ENCODE measurements at places on chromosomes 4 and X.

DNA sequence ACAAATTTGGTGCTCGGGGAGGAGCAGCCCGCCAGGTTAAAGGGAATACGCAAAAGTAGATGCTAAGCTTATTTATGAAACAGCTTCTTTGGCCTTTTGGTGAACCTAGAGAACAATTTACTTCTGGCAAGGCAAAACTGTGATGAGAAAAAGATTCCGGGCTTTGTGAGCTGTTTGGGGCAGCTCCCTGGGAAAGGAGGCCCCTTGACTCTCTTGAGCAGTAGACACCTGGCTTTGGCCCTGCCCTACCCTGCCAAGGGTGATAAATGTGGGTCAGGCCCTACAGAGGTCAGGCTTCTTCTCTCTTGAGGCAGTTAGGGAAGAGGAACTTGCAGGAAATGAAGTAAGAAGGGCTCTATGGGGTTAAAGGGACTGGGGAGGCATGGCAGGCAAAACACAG is 509.6 kb downstream of the MID1IP1 start:
- DNase-seq = no peak

GRCh38 chr4:100574607-100575006 is 56.8 kb upstream of the EMCN start:
- DNase-seq = no peak

DNA sequence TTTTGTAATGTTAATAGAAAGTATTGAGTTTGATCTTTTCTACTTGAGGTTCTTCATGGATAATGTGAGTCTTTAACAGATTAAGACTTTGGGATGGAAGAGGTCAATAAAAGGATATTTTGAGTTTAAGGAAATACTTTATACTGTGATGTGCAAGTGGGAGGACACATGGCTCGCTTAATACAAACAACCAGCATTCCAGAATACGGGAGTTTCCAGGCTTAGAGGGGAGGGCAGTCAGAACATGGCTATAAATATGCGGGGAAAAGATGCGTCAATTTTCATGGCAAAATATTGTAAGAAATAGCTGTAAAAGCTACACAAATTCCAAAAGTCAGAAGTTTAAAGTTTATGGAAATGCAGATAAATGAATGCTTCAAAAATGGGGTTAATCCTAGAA is 192.3 kb downstream of the AASDH start:
- DNase-seq = no peak

- no peak for DNase-seq
These were observed 3.8 kb downstream of the CD99 start for GRCh38 chrX:2694914-2695267.

DNA sequence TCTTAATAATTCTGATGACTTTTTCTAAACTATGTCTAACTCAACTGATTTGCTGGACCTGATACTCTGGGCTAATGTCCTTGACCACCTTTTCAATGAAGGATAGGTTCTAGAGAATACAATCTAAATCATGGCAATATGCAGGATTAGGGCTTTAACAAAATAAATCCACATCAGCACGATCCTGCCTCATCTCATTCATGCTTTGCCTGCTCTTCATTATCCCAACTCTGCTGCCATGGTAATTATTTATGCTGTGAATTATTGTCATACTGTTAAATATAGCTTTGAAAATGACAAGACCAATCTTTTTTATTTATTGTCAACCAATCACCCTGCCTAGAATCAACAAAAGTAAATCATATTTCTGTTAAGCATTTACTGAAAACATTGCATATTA is 2176.7 kb upstream of the AGA start:
- DNase-seq = no peak

- no peak for DNase-seq
These were observed 13.8 kb downstream of the TIMM17B start for GRCh38 chrX:48883729-48884128.

GRCh38 chrX:42821803-42822443 is 44.0 kb upstream of the PPP1R2C start:
- no peak for DNase-seq

GRCh38 chr4:36241771-36242170 is 2.5 kb downstream of the ARAP2 start:
- DNase-seq = no peak

- DNase-seq = no peak
These were observed 113.4 kb upstream of the FAM241A start for GRCh38 chr4:112031712-112032328.

DNA sequence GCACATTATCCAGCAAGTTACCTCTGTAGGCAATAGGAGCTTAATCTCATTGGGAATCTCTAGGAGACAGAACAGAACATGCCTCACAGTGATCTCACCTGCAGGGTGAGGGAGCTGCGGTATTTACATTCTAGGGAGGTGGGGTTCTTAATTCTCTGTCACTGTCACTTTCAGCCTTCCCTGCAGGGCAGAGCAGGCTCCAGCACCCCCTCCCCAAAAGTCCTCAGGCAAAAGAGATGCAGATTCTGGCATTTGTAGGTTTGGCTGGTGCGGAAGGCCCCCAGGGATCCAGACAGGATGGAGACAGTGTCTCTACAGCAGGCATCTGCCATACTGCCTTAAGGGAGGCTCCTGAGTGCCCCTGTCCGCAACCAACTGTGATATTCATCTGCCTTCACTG is 166.4 kb upstream of the ATP6AP2 start:
- DNase-seq = no peak

Measured in activated naive CD8-positive, alpha-beta T cell treated with anti-CD3 and anti-CD28 coated beads, Interleukin-2, amount 50 U/mL, for 16 hours (primary cell).